ENCODE measurements at places on chromosomes 5 and 9. TPM values are rescaled to one million over a fixed set of nuclear protein-coding genes. Genes with fewer than 3 reads are reported as not detected.

DNA sequence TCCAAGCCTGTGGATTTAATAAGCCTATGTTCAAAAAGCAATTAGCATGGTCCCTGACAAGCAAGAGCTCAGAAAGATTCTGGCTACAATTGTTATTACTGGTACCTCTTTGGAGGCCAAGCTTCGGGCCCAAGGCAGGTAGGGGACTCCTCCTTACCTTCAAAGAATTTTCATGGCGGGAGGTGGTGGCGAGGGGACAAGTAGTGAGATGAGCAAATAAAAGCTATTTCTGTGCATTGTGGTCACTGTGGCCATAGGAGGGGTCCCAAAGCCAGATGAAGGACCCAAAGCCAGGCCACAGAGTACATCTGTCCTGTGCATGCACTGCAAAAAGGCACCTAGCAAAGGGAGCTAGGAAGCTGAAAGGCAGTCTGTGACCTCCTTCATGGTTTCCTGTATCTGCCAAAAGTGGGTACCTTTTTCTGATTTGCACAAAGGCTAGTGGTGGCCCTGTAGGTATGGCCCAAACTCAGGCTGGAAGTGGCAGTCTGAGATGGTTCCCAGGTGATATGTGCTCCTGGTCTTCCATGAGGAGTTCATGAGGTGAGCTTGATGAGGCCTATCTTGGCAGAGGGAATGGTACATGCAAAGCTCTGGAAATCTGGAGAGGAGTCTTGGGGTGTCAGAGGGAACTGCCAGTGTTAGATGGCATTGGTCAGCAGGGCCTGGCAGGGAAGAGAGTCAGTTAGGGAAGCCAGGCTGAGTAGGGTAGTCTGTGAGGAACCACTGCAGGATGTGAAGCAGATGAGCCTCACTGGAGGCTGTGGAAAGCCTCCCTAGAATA, 3.3 kb upstream of the CXXC5 start:
- H3K27me3 ChIP-seq: no peaks in the 10 kb centered on the region
- peaks cover 6% of the 10 kb centered on the region for H3K4me1 ChIP-seq
- no peak overlapping the region for H3K27ac ChIP-seq
- no peak for DNase-seq

GRCh38 chr9:27303219-27303618, 6.3 kb upstream of the EQTN start:
- H3K36me3 ChIP-seq: no peaks in the 10 kb centered on the region
- no peak for DNase-seq
- H3K4me1 ChIP-seq: no peaks in the 10 kb centered on the region
- H3K4me3 ChIP-seq: no peak overlapping the region
- no peak overlapping the region for H3K27ac ChIP-seq

The PHPT1 gene
- total RNA-seq: 91.3 TPM

DNA sequence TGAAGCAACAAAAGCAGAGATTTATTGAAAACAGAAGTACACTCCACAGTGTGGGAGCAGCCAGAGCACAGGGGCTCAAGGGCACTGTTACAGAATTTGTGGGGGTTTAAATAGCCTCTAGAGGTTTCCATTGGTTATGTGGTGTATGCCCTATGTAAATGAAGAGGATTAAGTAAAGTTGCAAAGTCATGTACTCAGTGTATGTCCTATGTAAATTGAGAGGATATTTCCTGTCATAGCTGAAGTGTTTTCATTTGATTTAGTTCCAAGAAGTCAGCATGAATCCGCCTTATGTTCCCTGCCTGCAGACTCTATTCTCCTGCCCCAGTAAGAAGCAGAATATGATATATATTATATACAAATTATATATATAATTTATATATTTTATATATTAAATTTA, 966.0 kb upstream of the COX7C start:
- H3K36me3 ChIP-seq: no peaks in the 10 kb centered on the region
- H3K27me3 ChIP-seq: no peaks in the 10 kb centered on the region
- no peak overlapping the region for H3K4me3 ChIP-seq
- DNase-seq: no peak
- H3K4me1 ChIP-seq: no peaks in the 10 kb centered on the region

GRCh38 chr5:180455872-180456271, 38.3 kb upstream of the CNOT6 start:
- H3K36me3 ChIP-seq: no peaks in the 10 kb centered on the region
- no peaks in the 10 kb centered on the region for H3K4me1 ChIP-seq
- no peak overlapping the region for H3K27ac ChIP-seq
- H3K27me3 ChIP-seq: no peaks in the 10 kb centered on the region
- H3K4me3 ChIP-seq: no peak overlapping the region
- no peak for DNase-seq

GRCh38 chr5:40453689-40454088, 226.0 kb upstream of the PTGER4 start:
- no peaks in the 10 kb centered on the region for H3K36me3 ChIP-seq
- DNase-seq: no peak
- no peak overlapping the region for H3K27ac ChIP-seq

GRCh38 chr5:57414857-57415256, 67.8 kb downstream of the ACTBL2 start:
- H3K36me3 ChIP-seq: no peaks in the 10 kb centered on the region
- no peaks in the 10 kb centered on the region for H3K27me3 ChIP-seq
- no peak overlapping the region for H3K4me3 ChIP-seq
- H3K4me1 ChIP-seq: no peaks in the 10 kb centered on the region
- no peak for DNase-seq
- no peak overlapping the region for H3K27ac ChIP-seq

The UAP1L1 gene
- 6.3 TPM for total RNA-seq

DNA sequence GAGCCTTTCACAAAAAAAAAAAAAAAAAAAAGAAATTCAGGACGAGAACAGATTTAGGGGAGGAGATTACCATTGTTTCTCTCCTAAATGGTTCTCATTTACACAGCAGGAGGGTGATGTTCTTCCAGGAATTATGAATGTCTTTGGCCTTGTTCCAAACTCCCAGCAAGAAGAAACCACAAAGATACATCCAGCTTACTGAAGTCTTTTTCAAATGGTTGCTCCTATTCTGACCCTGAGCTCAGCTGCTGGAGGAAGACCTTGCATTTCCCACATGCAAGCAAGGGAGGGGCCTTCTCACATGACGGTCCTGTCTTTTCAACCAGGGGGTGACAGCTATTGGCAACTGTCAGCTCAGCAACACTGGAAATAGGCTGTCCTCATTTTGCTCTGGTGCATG, 203.0 kb upstream of the VLDLR start:
- no peaks in the 10 kb centered on the region for H3K27me3 ChIP-seq
- peaks cover 8% of the 10 kb centered on the region for H3K4me1 ChIP-seq
- DNase-seq: peak; percentile 46
- H3K36me3 ChIP-seq: no peaks in the 10 kb centered on the region

The PTGDS gene
- total RNA-seq: 37.9 TPM

GRCh38 chr5:57736716-57737115, 254.1 kb upstream of the ACTBL2 start:
- H3K4me3 ChIP-seq: no peak overlapping the region
- H3K27me3 ChIP-seq: no peaks in the 10 kb centered on the region
- H3K27ac ChIP-seq: no peak overlapping the region
- DNase-seq: no peak

GRCh38 chr9:134438195-134438788, 112.0 kb downstream of the RXRA start:
- no peaks in the 10 kb centered on the region for H3K36me3 ChIP-seq
- DNase-seq: peak; percentile 48
- H3K27ac ChIP-seq: peak overlapping the region; percentile 23
- H3K4me3 ChIP-seq: no peak overlapping the region
- H3K4me1 ChIP-seq: peaks cover 34% of the 10 kb centered on the region
